ENCODE measurements at places on chromosomes 2 and 18.
A peak's percentile ranks its signal among the peaks of the same experiment; 100 is the strongest.

DNA sequence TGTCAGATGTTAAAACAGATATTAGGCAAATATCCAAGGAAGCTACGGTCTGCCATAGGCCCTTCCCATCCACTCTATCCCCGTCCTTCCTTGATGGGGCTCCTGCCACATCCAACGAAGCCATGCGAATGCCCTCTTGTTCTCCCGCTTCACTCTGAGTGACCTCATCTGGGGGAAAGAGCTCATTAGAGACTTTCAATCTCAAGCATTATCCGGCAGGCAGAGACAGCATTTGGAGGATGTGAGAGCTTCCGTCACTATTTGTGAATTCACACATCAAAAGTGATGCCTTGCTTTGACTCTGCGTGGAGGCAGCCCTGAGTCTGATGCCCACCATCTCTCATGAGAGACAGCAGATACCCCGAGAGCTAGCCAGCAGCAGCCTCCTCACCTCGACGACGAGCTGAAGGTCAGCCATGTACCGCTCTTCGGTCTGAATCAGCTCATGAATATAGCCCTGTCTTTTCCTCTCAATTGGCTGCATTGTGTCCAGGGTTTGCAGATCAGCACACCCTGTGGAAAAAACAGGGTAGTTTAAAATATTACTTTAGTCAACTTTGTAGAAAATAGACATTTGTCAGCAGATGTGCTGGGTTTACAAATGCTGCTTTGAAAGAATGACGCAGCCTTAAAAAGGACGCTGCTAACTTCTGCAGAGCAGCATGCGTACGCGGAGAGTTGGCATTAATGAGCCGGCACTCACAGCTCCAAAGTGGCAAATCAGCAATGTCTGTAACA, 45.9 kb downstream of the FAM228A start:
- DNase-seq: no peak

- DNase-seq: no peak
Measured at GRCh38 chr2:137968477-137969417, 4.5 kb downstream of the HNMT start.

- DNase-seq: no peak
Measured at GRCh38 chr18:42231796-42232195, 276.8 kb downstream of the PIK3C3 start.

DNA sequence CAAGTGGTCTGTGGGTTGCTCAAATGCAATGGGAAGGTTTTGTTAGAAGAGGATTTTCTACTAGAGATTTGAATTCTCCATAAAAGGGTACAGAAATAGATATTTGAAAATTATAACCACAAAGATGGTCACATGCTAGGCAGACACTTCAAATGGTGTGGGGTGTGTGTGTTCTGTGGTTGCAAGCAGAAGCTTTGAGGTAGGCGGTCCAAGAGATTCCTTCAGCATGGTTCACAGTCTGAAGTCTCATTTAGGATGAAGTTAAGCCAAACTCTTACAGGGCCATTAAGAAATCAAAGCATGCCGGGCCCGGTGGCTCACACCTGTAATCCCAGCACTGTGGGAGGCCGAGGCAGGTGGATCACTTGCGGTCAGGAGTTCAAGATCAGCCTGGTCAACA, 38.3 kb upstream of the RMDN2 start:
- peak; percentile 60 for DNase-seq

DNA sequence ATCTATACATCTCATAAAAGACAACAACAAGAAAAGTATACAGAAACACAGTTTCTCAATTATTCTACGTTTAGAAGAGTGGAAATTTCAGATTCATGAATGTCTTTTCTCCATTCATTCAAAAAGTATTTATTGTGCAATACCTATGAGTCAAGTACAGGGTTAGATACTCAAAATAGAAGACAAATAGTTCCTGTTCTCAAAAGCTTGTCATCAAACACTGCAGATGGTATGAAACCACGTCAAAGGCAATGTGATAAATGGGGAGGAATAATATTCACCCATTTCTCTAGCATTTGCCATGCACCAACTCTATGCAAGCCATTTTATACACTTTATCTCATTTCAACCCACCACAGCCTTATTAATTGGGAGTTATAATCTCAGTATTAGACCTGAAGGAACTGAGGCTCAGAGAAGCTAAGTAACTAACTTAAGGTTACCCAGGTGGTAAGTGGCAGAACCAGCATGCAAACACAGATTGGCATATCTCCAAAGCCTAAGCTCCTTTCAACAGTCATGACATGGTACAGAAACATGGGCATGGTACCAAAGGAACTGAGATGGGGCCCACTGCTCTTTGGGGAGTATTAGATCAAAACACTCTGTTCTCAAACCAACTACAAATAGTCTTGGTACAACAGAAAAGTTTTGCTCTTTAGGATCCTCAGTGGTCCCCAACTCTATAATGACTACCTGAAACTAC, 67.2 kb upstream of the NPAS2 start:
- peak; percentile 72 for DNase-seq

GRCh38 chr2:237405006-237405559, 8.9 kb downstream of the COL6A3 start:
- no peak for DNase-seq

GRCh38 chr2:108635630-108636354, 83.5 kb upstream of the RANBP2 start:
- no peak for DNase-seq

DNA sequence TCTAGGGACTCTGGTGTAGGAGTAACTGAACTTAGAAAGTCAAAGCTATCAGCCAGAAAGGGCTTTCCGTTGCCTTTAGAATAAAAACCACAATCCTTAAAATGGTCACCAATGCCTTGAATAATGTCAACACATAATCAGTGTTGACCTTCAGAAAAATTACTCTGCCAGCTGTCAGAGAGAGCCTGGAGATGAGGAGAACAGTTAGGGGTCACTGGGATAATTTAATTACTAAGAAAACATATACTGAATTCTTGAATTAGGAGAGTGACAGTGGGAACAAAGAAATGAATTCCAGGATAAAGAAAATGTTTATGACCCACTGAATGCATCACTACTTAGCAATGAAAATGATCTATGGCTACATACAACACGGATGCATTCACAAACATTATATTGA, 23.4 kb upstream of the UGP2 start:
- no peak for DNase-seq

DNA sequence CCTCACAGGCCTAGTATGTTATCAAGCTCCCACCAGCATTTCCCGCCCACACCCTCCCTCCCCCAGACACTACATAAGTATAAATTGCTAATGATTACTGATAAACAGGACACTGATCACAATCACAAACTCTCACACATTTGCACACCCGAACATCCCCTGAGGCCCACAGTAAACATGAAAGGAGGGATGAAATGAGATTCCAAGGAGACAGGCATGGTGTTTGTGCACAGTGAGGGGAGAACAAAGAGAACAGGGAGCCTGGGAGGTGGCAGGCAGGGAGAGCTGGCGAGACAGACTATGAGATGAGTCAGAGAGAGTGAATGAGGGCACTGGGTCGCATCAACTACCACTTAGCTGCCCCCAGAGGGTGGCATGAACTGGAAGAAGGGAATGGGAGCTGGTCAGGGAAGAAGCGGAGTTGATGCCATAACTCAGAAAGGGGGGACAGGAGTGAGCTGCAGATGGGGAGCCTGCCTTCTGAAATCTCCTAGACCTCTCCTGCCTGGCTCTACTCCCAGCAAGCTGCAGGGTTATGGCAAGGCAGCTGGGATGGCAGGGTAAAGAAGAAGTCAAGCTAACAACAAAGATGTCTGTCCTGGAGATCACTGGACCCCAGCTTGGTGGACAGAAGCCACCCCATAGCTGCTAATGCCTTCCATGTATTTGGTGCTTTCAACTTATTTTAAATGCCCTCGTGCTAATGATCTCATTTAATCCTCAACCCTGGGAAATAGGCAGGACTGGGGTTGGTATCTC, 5.1 kb downstream of the KIF3C start:
- no peak for DNase-seq

GRCh38 chr2:195694553-195694952, 37.5 kb downstream of the SLC39A10 start:
- no peak for DNase-seq

DNA sequence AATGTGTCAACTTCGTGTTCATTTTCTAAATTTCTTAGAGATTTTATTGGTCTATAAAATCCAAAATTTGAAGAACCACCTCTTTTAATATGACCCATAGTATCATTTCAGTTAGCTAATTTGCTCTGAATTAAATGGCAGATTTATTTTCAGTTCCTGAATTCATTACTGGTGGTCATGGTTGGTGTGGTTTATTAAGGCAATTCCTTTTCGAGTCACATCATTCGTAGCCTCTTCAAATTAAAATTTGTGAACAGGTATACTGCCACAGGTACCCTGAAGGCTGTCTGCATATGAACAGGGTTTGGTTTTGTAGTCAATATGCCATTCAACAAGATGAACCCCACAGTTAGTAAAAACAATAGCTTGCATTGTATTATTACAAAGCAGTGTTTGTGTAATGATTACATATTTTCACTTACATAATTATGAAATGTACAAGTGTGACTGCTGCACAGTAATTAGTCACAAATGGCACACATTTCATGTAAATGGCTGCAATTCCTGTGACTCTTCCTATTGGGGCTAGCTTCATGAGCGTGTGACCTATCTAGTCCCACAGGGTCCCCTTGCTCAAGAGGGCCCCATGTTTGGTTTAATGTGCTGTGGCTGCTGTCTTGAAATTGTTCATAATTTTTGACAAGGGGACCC, 48.9 kb downstream of the CDC42EP3 start:
- no peak for DNase-seq

- no peak for DNase-seq
Measured at GRCh38 chr2:122535960-122536505, 780.6 kb downstream of the TSN start.

GRCh38 chr2:102190430-102191107, 3.7 kb downstream of the IL1RL2 start:
- no peak for DNase-seq

- peak; percentile 35 for DNase-seq
Measured at GRCh38 chr2:24793761-24794435, 673 bp downstream of the CENPO start.

DNA sequence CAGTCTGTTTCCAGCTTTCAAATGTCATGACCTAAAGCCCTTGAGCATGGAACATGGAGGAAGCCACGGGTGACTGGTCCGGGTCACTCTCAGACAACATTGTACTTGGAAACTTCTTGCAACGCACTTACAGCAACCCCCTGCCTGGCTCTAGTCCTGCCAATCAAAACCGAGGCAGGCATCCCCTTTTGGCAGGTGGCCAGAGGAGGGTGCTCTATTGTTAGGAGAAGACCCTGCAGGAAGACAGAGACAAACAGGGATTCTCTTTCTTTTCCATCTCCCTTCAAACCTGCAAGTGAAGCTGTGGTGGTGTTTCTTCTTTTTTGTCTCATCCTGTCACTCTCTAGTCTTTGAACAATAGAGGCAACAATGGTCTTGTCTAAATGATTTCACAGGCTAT, 667.2 kb downstream of the ZEB2 start:
- DNase-seq: no peak

DNA sequence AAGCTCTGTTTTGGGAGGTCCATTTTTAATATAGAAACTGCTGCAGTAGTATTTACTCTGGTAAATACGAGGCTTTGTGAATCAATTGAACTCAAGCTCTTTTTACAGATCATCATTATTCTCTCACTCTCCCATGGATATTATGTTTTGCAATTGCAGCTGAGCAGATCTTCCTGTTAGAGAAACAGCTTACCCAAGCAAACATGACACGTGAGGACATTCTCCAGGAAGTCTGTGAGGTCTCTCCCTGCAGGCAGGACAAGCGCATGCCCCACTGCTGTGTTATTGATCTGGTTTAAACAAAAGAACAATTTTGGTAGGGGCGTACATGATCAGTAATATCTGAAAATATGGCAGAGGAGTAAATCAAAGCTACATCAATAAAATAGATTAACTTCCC, 72.1 kb downstream of the COL6A3 start:
- no peak for DNase-seq

- DNase-seq: no peak
Measured at GRCh38 chr2:219698748-219699439, 71.5 kb downstream of the SLC4A3 start.

DNA sequence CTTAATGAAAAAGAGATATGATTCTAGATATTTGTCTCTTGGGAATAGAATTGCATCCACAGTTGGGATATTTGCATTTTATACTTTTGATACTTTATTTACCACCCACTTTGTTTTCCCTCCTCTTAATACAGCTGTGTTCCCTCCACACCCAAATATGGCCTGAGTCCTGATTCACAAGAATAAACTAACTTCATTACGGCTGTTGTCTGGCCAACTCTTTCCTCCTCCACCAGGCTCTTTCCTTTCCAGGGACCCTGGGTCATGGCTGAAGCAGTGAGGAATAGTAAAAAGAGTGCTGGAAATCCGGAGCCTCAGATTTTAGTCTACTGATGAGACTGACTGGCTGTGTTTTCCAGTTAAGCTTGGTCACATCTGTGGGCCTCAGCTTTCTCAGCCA, 48.4 kb upstream of the STAM2 start:
- DNase-seq: no peak

GRCh38 chr2:58984731-58985130, 743.6 kb upstream of the FANCL start:
- DNase-seq: peak; percentile 28

- DNase-seq: no peak
Measured at GRCh38 chr2:204944927-204945326, 399.7 kb downstream of the PARD3B start.

GRCh38 chr2:190303647-190304046, 16.0 kb downstream of the HIBCH start:
- no peak for DNase-seq

DNA sequence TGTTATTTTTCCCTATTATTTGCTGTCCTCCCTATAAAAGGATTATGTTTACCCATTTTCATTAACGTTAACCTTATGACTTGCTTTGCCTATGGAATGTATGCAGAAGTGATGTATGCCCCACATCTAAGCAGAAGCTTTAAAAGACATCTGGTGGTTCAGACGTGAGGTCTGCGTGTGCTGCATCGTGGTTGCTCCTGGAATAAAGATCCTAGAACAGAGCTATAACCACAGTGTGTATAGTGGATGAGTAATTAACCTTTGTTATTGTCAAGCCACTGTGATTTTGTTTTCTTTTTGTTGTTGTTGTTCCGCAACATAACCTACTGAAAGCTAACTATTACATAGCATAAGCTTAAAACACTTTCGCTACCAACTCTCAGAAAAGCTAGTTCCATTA, 20.9 kb upstream of the CFAP36 start:
- no peak for DNase-seq

DNA sequence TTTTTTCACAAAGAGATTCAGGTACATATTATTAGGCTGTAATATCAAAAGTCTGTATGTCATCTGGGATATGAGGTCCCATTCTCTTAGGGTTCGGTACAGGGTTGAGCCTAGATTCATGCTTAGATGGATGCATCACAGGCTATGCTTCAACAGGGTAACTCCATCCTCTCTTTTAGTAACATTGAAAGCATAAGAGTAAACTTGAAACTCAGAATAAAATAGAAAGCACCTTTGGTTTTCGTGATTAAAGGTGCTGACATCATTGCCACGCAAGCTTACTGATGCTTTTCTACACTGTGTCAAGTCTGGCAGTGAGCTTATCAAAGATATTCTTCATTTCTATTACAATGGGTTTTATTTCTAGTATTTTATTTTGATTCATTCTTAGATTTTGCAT, 419.1 kb upstream of the DSEL start:
- DNase-seq: no peak

Measured in brain microvascular endothelial cell (primary cell).